ENCODE measurements at places on chromosomes 3 and 15.
A peak's percentile ranks its signal among the peaks of the same experiment; 100 is the strongest.

- DNase-seq = no peak
- no peaks in the 10 kb centered on the region for H3K36me3 ChIP-seq
- H3K4me1 ChIP-seq = no peaks in the 10 kb centered on the region
- H3K27me3 ChIP-seq = no peaks in the 10 kb centered on the region
- no peak overlapping the region for H3K4me3 ChIP-seq
Observed at GRCh38 chr3:62647711-62648110, 227.5 kb downstream of the CADPS start.

DNA sequence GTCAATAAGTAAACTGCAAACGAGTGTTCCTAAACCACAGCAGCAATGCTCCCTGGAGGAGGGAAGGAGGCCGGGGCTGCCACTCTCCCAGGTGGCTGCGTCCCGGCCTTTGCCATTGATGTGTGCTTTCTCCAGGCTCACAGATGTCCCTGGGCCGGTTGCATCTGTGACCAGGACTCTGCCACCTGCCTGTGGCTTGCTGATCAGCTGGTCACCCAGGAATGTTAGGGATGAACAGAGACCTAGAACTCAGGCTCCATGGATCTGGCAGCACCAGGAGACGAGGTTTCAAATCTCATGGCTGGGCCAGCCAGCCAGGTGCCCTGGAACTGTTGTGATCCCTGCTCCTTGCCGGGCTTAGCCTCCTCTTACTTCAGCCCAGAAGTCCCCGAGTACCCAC is 65.7 kb downstream of the KLF15 start:
- H3K4me3 ChIP-seq = no peak overlapping the region
- H3K4me1 ChIP-seq = peaks cover 6% of the 10 kb centered on the region
- H3K27ac ChIP-seq = no peak overlapping the region
- no peaks in the 10 kb centered on the region for H3K36me3 ChIP-seq
- DNase-seq = no peak

GRCh38 chr15:64144192-64144564 is 7.4 kb upstream of the SNX22 start:
- H3K4me1 ChIP-seq = peaks cover 27% of the 10 kb centered on the region
- peak overlapping the region; percentile 92 for H3K27ac ChIP-seq
- H3K4me3 ChIP-seq = no peak overlapping the region
- no peak for DNase-seq
- peaks cover 47% of the 10 kb centered on the region for H3K36me3 ChIP-seq

DNA sequence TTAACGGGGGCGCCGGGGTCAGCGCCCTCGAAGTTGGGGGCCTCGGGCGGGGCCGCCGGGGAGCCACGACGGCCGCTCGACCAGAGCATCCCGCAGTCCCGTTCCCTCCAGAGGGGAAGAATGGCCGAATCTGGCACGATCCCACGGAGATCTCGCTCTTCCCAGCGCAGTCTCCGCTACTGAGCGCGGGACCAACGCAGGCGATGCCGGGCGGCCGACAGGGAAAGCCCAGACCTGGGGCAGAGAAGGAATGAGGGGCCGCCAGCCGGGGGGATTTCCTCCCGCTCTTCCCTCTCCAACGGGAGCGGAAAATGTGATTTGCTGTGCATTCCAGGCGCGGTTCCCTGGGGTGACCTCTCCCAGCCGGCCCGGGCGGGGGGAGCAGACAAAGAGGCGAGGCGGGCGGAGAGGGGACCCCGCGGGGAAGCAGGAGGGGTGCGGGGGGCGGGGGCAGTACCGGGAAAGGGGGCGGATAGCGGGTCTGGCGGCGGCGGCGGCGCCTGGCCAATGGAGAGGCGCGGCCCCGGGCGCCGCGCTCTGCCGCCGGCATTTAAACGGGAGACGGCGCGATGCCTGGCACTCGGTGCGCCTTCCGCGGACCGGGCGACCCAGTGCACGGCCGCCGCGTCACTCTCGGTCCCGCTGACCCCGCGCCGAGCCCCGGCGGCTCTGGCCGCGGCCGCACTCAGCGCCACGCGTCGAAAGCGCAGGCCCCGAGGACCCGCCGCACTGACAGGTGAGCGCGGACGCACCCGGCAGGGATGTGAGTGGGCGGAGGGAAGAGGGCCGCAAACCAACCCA is at the start of gene GREM1:
Gene GREM1 (plus strand): TSS at position 579 of the 801 bp plus-strand sequence. CDS start 12,687 bp downstream, outside the sequence.
- peaks cover 45% of the 10 kb centered on the region for H3K27me3 ChIP-seq
- H3K4me1 ChIP-seq = peaks cover 28% of the 10 kb centered on the region
- H3K27ac ChIP-seq = no peak within 1 kb of the TSS
- H3K36me3 ChIP-seq = no peaks in the 10 kb centered on the region
- H3K4me3 ChIP-seq = peak within 1 kb of the TSS; percentile 65

DNA sequence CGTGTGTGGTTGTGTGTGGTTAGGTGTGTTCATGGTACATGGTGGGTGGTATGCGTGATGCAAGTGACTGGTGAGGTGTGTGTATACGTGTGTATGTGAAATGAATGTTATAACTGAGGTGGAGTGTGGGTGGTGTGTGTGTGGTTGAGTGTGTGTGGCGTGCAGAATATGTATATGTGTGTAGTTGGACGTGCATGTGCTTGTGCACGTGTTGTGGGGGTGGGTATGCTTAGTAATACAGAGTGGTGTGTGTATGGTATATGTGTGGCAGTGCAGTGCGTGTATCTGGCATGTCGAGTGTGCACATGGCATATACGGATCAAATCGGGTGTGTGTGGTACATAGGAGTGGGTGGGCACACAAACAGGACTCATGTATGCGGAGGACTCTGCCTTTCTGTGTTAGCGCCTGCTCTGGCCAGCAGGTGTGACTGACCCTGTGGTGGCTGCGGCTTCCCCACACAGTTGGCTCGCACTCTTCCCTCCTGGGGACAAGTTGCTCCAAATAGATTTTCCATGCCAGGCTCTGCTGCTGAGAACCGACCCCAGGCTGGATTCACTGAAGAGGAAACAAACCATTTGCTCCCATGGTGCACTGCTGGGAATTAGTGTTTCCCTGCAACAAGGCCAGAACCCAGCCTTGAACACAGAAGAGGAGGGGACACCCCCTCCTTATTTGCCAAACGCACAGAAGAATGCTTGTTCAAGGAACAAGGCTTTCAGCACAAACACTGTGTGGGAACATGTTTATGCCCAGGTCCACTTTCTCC is 1.2 kb upstream of the C3orf70 start:
- H3K4me1 ChIP-seq = peaks cover 6% of the 10 kb centered on the region
- H3K4me3 ChIP-seq = no peak overlapping the region
- H3K36me3 ChIP-seq = no peaks in the 10 kb centered on the region
- H3K27me3 ChIP-seq = peaks cover 31% of the 10 kb centered on the region

GRCh38 chr3:167350245-167350862 is 29.7 kb downstream of the ZBBX start:
- DNase-seq = no peak
- no peak overlapping the region for H3K4me3 ChIP-seq
- H3K36me3 ChIP-seq = no peaks in the 10 kb centered on the region
- H3K27ac ChIP-seq = no peak overlapping the region

GRCh38 chr3:140341817-140342403 is 336.0 kb upstream of the TRIM42 start:
- H3K4me1 ChIP-seq = no peaks in the 10 kb centered on the region
- DNase-seq = no peak
- H3K36me3 ChIP-seq = no peaks in the 10 kb centered on the region
- no peak overlapping the region for H3K4me3 ChIP-seq
- H3K27me3 ChIP-seq = peaks cover 6% of the 10 kb centered on the region
- H3K27ac ChIP-seq = no peak overlapping the region

GRCh38 chr15:83215306-83215705 is 7.7 kb upstream of the HDGFL3 start:
- H3K4me3 ChIP-seq = no peak overlapping the region
- DNase-seq = no peak
- no peaks in the 10 kb centered on the region for H3K36me3 ChIP-seq

- H3K4me1 ChIP-seq = no peaks in the 10 kb centered on the region
- H3K36me3 ChIP-seq = no peaks in the 10 kb centered on the region
- peaks cover 3% of the 10 kb centered on the region for H3K27me3 ChIP-seq
Observed at GRCh38 chr3:41075975-41076374, 123.3 kb upstream of the CTNNB1 start.

DNA sequence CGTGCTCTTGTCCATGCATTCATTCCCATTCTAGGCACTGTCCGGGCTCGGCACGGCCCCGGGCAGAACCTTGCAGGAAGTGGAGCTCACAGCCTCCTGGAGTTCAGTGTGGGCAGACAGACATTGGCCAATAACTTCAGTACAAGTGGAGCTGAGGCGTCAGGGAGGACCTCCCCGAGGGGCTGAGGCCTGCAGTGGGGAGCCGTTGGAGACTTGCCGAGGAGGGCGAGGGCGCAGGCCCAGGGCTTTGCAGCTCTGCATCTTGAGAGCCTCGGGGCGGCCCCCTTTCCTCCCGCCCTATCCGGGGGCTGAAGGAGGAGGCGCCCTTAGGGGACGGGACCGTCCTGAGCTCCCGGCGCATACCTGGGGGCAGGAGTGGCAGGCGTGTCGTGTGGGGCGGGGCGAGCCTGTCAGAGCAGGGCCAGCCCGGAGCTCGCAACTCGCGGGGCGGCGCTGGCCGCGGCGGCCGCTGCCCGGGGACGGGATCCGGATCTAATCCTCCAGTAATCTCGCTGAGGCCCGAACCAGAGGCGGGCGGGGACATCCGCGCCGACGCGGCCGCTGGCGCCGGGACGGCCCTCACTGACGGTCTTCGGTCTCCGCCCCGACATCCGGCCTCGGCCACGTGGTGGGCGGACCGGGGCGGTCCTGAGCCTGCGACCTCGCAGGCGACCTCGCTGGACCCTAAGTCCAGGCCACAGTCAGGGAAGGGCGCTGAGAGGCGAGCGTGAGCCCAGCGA is at the start of gene ACY1:
Gene ACY1 (plus strand): TSS at position 698 of the 740 bp plus-strand sequence. CDS start 530 bp downstream, outside the sequence.
- DNase-seq = peak; percentile 70
- peak within 1 kb of the TSS; percentile 91 for H3K27ac ChIP-seq
- H3K36me3 ChIP-seq = no peaks in the 10 kb centered on the region
- H3K4me1 ChIP-seq = peaks cover 23% of the 10 kb centered on the region
- H3K27me3 ChIP-seq = no peaks in the 10 kb centered on the region
- H3K4me3 ChIP-seq = peak within 1 kb of the TSS; percentile 86

DNA sequence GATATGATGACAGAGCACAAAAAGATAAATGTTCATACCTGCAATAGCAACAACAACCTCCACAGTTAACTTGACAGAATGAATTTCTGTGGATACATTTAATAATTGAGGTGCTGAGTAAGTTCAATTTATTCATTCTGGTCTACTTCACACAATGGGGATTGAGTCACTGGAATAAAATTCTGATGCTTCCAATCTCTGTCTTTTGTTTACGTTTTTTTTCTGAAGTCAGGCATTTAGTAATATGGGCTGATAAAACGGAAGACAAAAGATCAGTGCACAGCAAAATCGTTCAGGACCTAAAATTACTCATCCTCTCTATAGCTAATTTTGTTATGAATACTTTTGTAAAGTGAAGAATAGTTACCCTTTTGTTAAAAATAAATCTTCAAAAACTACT is 565.9 kb upstream of the CCDC54 start:
- H3K36me3 ChIP-seq = no peaks in the 10 kb centered on the region
- H3K4me1 ChIP-seq = no peaks in the 10 kb centered on the region
- no peaks in the 10 kb centered on the region for H3K27me3 ChIP-seq
- H3K4me3 ChIP-seq = no peak overlapping the region

GRCh38 chr3:181717549-181718171 is 5.9 kb downstream of the SOX2 start:
- no peak overlapping the region for H3K4me3 ChIP-seq
- DNase-seq = no peak

DNA sequence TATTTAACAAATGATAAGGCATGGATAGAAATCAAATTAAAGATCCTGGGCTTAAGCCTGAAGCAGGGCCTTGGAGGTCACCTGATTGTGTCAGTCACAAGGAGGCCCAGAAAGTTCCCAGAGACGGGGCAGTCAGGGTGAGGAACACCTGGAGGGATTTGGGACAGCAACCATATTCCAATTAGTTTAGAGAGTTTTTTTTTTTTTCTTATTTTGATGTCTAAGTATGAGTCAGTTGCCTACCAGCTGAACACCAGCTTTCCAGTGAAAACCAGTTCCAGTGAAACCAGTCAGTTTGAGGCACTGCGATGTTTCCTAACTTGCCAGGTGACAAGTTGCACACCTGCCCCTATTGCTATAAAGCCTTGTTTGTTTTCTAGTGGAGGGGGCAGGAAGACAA is 350.7 kb upstream of the AZI2 start:
- H3K36me3 ChIP-seq = no peaks in the 10 kb centered on the region
- no peaks in the 10 kb centered on the region for H3K4me1 ChIP-seq
- no peak for DNase-seq
- H3K27me3 ChIP-seq = no peaks in the 10 kb centered on the region

GRCh38 chr15:87850916-87851315 is 405.6 kb downstream of the NTRK3 start:
- H3K4me1 ChIP-seq = no peaks in the 10 kb centered on the region
- H3K36me3 ChIP-seq = no peaks in the 10 kb centered on the region
- DNase-seq = no peak
- H3K27me3 ChIP-seq = no peaks in the 10 kb centered on the region
- no peak overlapping the region for H3K27ac ChIP-seq
- H3K4me3 ChIP-seq = no peak overlapping the region

- no peaks in the 10 kb centered on the region for H3K27me3 ChIP-seq
- H3K36me3 ChIP-seq = no peaks in the 10 kb centered on the region
- no peak for DNase-seq
- no peak overlapping the region for H3K4me3 ChIP-seq
Observed at GRCh38 chr3:117887901-117888300, 1146.7 kb downstream of the IGSF11 start.

DNA sequence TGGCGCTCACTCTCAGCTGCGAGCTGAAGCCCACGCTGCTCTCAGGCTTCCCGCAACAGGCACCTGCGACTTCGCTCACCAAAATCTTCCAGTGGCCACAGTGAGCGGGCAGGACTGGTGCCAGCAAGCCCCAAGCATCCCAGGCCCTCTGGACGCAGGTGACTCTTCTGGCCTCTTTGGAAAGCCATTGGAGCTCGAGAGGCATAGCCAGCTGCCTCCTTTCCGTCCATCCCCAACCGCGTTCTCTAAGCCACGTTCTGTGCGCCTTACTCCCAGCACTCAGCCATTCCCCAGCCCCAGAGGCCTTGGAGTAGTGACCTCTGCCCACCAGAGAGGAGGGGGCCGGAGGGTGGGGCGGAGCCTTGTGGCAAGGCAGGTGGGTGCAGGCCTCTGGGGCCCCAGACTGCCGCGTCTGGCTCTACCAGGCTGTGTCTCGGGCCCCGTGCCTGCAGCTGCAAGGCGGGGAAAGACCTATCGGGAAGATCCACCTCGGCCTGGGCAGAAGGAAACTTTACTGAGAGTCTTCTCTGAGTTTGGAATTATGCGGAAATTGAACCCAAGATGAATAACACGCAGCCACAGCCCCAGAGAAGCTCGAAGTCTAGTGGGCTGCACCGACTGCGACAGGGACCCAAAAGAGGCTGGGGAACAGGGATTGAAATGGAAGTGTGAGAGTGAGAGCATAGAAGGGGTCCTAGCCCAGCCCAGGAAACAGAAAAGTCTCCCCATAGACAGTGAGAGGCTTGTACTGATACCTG is 3.6 kb upstream of the SOX14 start:
- no peaks in the 10 kb centered on the region for H3K36me3 ChIP-seq
- no peak overlapping the region for H3K4me3 ChIP-seq
- DNase-seq = no peak
- H3K4me1 ChIP-seq = no peaks in the 10 kb centered on the region

- peaks cover 6% of the 10 kb centered on the region for H3K27me3 ChIP-seq
- H3K4me1 ChIP-seq = no peaks in the 10 kb centered on the region
- no peaks in the 10 kb centered on the region for H3K36me3 ChIP-seq
- DNase-seq = no peak
Observed at GRCh38 chr3:71838406-71838805, 53.5 kb upstream of the PROK2 start.

- H3K4me3 ChIP-seq = peak overlapping the region; percentile 52
- H3K36me3 ChIP-seq = no peaks in the 10 kb centered on the region
- peaks cover 3% of the 10 kb centered on the region for H3K27me3 ChIP-seq
- H3K27ac ChIP-seq = no peak overlapping the region
Observed at GRCh38 chr3:108006077-108006771, 84.6 kb downstream of the CD47 start.

- H3K36me3 ChIP-seq = no peaks in the 10 kb centered on the region
- DNase-seq = no peak
- peaks cover 69% of the 10 kb centered on the region for H3K4me1 ChIP-seq
- H3K27me3 ChIP-seq = no peaks in the 10 kb centered on the region
- H3K27ac ChIP-seq = no peak overlapping the region
Observed at GRCh38 chr15:79007066-79007465, 62.2 kb upstream of the CTSH start.
